ENCODE measurements at places on chromosomes 4 and X. TPM values are rescaled to one million over a fixed set of nuclear protein-coding genes. Genes with fewer than 3 reads are reported as not detected.

The USP26 gene
- not detected for total RNA-seq

The G3BP2 gene
- total RNA-seq: 133 TPM

The NXF2B gene
- total RNA-seq: not detected

The MAGEB17 gene
- total RNA-seq: not detected

Data from GM23248 (cell line).